Tibial nerve (tissue), 4 donors: ENCODE measurements at places on chromosomes 1 and 21. TPM values are rescaled to one million over a fixed set of nuclear protein-coding genes. Genes with fewer than 3 reads are reported as not detected.

The OLFML2B gene
- 21.1 TPM for total RNA-seq

The LYPLAL1 gene
- total RNA-seq = 22.4 TPM

The ANGPTL3 gene
- total RNA-seq = not detected

The PRAMEF6 gene
- total RNA-seq = not detected

The ACTN2 gene
- total RNA-seq = 0.39 TPM

- no peak overlapping the region for H3K27ac ChIP-seq
- H3K4me3 ChIP-seq = no peak overlapping the region
- DNase-seq = no peak
- no peaks in the 10 kb centered on the region for H3K4me1 ChIP-seq
Observed at GRCh38 chr1:183699616-183700160, 46.6 kb upstream of the APOBEC4 start.

GRCh38 chr1:26083208-26083607, 15.8 kb upstream of the TRIM63 start:
- no peak overlapping the region for H3K4me3 ChIP-seq
- no peaks in the 10 kb centered on the region for H3K36me3 ChIP-seq

GRCh38 chr1:89022167-89022959, at the start of gene GBP3:
Gene GBP3 (minus strand): TSS chr1:89022866. CDS start chr1:89020721, 2,145 bp downstream.
- H3K27ac ChIP-seq = peak within 1 kb of the TSS; percentile 89
- DNase-seq = no peak
- H3K4me1 ChIP-seq = peaks cover 11% of the 10 kb centered on the region

GRCh38 chr1:176770066-176770465, 307.1 kb downstream of the PAPPA2 start:
- H3K36me3 ChIP-seq = no peaks in the 10 kb centered on the region
- no peaks in the 10 kb centered on the region for H3K27me3 ChIP-seq
- H3K4me1 ChIP-seq = no peaks in the 10 kb centered on the region

- no peaks in the 10 kb centered on the region for H3K27me3 ChIP-seq
- peaks cover 37% of the 10 kb centered on the region for H3K4me1 ChIP-seq
- H3K36me3 ChIP-seq = peaks cover 6% of the 10 kb centered on the region
- no peak overlapping the region for H3K27ac ChIP-seq
Observed at GRCh38 chr1:26824731-26825130, 1.8 kb upstream of the ZDHHC18 start.

DNA sequence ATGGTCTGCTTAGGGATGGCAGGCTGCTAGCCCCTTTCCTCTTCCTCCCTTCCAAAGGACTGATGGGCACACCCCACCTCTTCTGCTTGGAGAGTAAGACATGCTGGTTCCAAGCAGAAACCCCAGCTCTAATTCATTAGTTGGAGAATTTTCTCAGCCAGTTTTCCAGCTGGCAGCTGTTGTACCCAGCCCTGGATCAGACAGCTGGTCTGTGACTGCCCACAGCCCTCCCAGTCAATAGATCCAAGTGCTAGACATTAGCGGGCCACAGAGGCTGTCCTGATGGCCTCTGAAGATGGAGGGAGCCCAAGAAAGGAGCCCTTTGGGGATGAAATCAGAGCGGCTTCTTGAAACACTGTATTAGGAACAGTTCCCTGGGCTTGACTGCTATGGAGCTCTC, 35.8 kb downstream of the ACOT11 start:
- peaks cover 11% of the 10 kb centered on the region for H3K4me1 ChIP-seq
- no peak for DNase-seq
- H3K36me3 ChIP-seq = peaks cover 9% of the 10 kb centered on the region
- H3K27me3 ChIP-seq = no peaks in the 10 kb centered on the region
- H3K4me3 ChIP-seq = no peak overlapping the region
